ENCODE measurements at places on chromosomes 5 and 9.

- no peak for DNase-seq
Measured at GRCh38 chr5:129410488-129410887, 49.6 kb upstream of the ADAMTS19 start.

- no peak for DNase-seq
Measured at GRCh38 chr5:132865668-132866341, 464 bp downstream of the GDF9 start.

DNA sequence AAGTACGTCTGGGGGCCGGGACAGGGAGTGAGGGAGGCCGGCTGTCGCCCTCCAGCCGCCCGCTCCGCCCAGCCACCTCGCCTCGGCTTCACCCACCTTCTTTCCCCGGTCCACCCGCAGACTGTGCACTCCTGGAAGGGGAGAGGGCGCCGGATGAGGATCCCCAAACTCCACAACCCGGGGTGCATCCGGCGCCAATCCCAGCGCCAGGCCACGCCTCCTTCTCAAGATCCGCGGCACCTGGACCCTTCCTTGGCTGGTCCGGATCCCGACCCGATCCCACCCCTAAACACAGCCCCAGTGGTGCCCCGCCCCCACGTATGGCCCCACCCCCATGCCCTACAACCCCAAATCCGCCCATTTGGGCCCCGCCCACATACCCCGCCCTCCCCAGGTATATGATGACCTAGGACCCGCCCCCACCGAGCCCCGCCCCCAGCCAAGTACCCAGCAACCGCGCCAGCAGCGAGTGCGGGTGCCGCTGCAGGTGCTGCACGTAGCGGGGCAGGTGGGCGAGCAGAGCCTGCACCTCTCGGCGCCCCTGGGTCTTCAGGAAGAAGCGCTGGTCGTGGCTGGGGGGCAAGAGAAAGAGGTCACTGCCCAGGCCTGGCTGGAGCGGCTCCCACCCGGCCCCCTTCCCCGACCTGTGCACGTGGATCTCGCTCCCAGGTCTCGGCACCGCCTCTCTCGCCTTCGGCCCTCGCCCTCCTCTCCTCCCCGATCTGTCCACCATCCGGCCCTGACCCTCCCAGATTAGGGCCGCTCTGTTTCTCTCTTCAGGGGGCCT is 3.2 kb downstream of the PIP5KL1 start:
- DNase-seq: peak; percentile 81

- no peak for DNase-seq
Measured at GRCh38 chr5:14776602-14777001, 95.0 kb downstream of the ANKH start.

GRCh38 chr9:34267660-34268059 is 61.4 kb downstream of the KIF24 start:
- no peak for DNase-seq

DNA sequence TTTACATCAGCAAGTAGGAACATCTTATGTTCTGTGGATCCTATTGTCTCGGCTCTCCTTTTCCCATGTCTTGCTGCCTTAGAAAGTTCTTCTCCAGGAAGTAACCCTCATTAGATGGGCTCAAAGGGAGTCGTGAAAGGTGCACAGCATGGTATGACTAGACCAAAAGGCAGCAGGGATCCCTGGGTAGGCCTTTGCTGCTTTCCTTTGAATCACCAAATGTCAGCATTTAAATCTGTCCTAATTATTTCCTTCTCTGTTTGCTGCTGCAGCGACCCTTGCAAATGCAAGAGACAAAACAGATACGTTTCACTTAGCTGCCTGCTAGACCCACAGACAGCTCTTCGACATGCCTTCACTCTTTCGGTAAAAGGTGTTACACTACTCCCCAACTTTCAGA is 218.4 kb downstream of the ACTL7B start:
- DNase-seq: no peak

GRCh38 chr5:122790354-122791103 is 15.6 kb downstream of the SNX2 start:
- DNase-seq: no peak

DNA sequence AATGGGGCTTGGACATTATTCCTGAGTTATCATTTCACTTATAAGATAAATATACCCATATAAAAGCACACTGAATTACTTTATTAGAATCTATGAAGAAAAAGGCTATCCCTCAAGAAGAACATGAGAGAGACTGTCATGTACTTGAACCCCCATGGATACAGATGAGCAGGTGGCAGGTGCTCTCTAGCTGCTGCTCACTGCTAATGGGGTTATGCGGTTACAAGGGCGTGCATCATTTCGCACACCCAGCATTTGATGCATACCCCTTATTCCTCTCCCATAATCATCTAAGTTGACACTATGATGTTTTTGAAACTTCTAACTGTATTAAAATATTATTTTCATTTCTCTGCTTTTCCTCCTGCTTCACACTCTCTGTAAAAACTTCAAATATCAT is 16.4 kb downstream of the ITK start:
- DNase-seq: no peak

- DNase-seq: no peak
Measured at GRCh38 chr5:123088031-123088805, 823 bp upstream of the PRDM6 start.

GRCh38 chr5:159527546-159528254 is 197.4 kb upstream of the IL12B start:
- DNase-seq: no peak

DNA sequence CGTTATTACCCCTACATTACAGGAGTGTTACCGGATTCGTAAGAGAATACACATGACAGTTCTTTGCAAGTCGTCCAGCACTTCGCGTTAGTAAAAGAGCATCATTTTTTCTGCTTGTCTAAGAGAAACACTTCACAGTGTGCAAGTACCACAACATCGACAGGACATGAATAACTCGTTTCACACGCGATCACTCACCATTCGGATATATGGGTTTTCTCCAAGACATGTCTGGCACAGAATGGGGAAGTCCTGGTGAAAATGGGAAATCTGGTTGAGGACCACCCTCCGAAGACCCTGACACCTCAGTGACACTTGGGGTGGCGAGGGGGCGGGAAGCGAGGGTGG is 642 bp downstream of the RBM22 start:
- DNase-seq: no peak

Data from stimulated activated naive CD4-positive, alpha-beta T cell treated with Interleukin-2 at 50 U/mL for 16 hours (primary cell).